ENCODE measurements at places on chromosomes 2 and 18.

DNA sequence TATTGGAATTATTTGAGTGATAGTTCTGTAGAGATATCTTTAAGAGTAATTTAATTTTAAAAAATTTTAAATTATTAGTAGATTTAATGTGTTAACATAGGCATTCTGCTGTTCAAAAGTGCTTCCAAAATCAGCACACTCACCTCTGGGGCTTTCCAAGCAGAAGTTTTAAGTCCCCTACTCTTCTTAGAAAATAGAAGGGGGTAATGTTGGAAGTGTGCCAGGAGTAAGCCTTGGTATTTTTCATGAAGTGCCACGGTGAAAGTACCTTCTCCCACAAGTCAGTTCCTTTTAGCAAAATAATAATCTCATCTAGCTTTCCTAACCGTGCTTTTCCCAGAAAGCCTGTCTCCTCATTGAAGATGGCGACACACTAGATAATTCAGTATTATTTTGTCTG, 3.9 kb upstream of the TNFRSF11A start:
- DNase-seq = no peak

GRCh38 chr2:85770369-85770768, 16.6 kb downstream of the ATOH8 start:
- peak; percentile 20 for DNase-seq

DNA sequence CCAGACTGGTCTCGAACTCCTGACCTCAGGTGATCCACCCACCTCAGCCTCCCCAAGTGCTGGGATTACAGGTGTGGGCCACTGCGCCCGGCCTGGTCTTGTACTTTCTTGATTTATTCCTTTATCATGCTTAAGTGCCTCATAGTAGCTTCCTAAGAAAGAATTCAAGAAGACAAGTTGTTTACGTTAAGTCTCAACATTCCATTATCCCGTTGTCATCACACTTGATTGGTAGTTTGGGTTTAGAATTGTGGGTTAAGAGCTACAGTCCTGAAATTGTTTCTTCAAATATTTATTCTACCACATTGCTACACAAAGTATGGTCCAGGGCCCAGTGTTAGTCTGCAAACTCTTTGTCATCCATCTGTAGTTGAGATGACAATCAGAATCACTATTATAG, 194.0 kb downstream of the VWC2L start:
- DNase-seq = no peak

DNA sequence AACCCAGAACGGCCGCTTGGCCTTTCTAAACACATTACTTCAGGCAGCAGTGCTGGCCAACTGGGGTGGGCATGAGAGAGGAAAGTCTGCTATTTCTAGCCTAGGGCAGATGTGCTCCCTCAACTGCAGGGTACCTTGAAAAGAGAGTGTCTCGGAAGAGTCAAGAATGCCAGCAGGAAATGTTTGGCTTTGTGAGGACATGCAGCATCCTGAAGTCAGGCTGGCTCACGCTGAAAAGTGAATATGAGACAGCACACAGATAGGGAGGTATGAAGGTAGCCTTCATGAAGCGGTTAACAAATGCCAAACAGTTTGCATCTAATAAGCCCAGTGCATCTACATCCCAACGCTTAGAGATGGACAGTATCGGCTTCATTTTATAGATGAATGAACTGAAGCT, 65.0 kb upstream of the NCKAP5 start:
- no peak for DNase-seq

GRCh38 chr2:224570328-224570993, 14.7 kb downstream of the CUL3 start:
- DNase-seq = peak; percentile 36

DNA sequence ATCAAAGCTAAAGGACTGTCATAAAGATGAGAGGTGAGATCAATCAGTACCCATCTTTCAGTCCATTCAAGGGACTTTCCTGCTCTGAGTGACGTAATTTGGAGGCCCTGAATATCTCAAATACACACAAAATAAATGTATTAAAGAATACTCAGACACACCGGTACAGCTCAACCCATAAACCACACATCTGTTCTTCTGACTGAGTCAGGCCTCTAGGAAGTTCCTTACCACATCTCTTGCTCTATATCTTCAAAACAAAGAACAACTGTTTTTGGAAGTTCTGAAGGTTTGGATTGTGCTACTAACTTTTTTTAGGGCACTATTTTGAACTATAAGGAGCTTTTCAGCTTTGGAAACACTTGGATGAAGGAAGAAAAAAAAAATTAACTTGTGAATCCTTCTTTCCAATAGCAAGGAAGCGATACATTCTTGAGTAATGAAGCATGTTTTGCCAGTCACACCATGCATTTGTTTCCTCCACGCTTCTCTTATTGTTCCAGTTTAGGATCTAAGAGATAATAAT, 866.5 kb upstream of the VRK2 start:
- DNase-seq = no peak

DNA sequence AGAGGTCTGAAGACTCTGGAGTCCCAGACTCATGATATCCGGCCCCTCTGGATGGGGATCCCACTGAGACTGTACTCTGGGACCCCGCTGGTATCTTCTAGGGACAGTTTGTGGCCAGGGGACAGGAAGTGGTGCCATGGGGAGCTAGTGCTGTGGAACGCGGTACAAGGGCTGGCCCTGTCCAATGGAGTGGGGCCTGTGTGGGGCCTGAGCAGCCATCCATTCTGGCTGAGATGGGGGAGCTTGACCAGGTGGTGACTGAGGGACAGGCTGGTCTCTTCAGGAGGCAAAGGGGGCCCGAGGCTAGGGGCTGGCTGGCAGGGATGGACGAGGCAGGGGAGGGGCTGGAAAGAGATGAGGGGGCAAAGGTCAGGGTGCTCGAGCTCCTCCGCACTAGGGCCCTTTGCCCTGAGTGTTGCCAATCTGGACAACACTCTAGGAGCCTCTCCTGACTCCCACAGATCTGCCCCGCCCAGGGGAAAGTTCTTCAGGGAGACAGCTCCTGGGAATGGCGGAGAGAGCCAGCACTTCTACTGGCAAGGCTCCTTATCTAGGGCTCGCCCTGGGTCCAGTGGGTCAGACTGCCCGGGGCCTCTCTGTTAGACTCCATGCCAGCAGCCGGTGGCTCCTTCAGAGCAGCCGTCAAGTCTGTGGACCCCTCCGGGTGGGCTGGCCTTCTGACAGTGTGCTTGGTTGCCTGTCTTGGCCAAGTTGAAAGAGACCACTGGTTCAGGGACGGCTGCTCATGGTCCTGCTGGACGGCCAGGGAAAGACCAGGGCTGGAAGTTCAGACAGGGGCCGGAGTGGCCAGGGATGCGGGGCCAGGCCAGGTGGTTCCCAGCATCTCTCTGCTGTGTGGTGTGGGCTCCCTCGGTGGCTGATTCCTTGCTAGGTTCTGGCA, 12.3 kb downstream of the MALL start:
- DNase-seq = no peak

- DNase-seq = no peak
Measured at GRCh38 chr2:195494451-195494850, 162.6 kb upstream of the SLC39A10 start.

DNA sequence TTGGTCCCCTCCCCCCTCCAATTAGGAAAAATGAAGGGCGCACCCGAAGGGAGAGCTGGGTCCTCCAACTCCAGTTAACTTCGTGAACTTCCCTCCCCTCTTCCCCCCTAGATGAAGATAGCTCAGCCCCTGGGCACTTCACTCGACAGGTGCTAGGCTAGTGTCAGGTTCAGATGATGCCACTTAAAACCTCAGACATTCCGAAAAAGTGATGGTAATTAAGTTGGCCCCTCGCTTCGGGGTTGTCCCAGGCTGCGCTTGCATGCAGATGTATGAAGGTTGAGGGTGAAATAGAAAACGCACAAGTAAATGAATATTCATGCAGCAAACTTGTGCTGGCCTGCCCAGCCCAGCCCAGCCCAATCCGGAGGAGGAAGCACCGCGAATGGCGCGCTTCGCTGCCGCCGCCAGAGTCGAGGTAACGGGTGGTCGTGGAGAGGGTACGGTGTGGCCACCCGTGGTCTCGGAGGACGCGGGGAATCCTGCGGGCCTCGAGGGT, 3.0 kb upstream of the GBX2 start:
- DNase-seq = no peak

DNA sequence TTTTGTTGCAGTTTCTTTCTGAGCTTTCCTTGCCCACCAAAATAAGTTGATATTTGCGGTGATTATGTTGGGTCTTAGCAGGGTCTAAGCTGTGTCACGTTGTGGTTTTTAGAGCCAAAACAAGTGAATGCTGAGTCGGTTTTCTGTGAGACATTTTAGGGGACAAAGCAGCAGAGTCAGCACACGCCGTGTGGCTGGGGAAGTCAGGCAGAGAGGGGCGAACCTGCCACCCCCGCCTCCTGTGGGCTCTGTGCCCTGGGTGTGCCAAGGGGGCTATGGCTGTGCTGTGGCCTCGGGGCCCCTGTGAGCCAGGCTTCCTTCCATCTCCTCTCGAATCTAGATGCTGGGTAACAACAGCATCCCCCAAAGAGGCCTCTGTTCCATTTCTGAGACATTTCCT, 30.8 kb upstream of the TMEM87B start:
- no peak for DNase-seq
